Fibroblast of the aortic adventitia (primary cell): ENCODE measurements at places on chromosomes 6 and 20. TPM values are rescaled to one million over a fixed set of nuclear protein-coding genes. Genes with fewer than 3 reads are reported as not detected.
A peak's percentile ranks its signal among the peaks of the same experiment; 100 is the strongest.

- peak; percentile 56 for DNase-seq
These were observed at the start of gene SLC35B2 for GRCh38 chr6:44257025-44257752. Gene SLC35B2 (minus strand): TSS chr6:44257528. CDS start chr6:44257410, 118 bp downstream.

- peak; percentile 100 for DNase-seq
These were observed 14.2 kb downstream of the TRAF3IP2 start for GRCh38 chr6:111591370-111591900.

DNA sequence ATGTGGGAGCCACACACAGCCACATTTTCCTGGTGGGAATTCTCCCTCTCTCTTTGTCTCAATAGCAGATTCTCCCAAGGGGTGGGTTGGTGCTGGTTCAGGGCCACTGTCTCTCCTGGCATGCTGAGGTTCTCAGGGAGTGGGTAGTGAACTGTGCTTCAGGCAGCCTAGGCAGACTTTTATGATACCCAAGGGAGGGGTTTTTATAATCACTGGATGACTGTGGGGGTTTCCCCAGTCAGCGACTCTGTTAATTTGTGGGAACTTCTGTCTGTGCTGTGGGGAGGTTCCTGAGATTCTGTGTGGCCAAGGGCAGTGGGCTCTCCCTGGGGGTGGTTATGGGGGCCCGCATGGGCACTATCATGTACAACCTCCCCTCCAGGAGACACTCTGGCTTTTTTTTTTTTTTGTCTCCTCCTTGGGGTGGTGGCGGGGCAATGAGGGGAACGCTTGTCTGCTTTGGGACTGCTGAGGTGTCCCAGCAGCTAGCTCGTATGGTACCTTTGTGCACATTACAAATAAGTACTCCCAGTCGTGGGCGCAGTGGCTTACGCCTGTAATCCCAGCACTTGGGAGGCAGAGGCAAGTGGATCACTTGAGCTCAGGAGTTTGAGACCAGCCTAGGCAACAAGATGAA, 10.0 kb downstream of the PTK7 start:
- DNase-seq: no peak

Gene GRM4
- 0.08 TPM in 1 of 2 replicates, not detected in the other for total RNA-seq

GRCh38 chr6:109977791-109978173, 329 bp upstream of the GPR6 start:
- no peak for DNase-seq

- DNase-seq: peak; percentile 58
These were observed 29.4 kb upstream of the TAGAP start for GRCh38 chr6:159074120-159074684.

DNA sequence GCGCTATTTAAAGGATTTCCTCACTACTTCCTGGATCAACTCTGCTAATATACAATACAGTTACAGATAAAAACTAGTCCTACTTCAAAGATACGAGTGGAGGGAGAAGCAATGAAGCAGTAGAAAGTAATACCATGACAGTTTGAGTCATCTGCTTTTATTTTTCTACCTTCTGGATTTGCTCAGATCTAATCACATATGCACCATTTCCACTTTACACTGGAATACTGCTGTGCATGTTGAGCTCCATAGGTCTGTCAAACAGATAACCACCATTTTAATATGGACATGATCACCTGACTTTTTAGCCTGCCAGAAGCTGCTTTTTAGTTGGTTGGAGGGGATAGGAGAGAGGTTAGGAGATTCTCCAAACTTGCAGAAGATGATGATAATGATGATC, 92.5 kb downstream of the MMUT start:
- DNase-seq: no peak

GRCh38 chr6:29005183-29005885, at the start of gene ZNF311:
Gene ZNF311 (minus strand): TSS chr6:29005315. CDS start chr6:29003954, 1,361 bp downstream.
- peak; percentile 64 for DNase-seq

GRCh38 chr6:19024737-19025136, 637.6 kb downstream of the RNF144B start:
- peak; percentile 42 for DNase-seq

DNA sequence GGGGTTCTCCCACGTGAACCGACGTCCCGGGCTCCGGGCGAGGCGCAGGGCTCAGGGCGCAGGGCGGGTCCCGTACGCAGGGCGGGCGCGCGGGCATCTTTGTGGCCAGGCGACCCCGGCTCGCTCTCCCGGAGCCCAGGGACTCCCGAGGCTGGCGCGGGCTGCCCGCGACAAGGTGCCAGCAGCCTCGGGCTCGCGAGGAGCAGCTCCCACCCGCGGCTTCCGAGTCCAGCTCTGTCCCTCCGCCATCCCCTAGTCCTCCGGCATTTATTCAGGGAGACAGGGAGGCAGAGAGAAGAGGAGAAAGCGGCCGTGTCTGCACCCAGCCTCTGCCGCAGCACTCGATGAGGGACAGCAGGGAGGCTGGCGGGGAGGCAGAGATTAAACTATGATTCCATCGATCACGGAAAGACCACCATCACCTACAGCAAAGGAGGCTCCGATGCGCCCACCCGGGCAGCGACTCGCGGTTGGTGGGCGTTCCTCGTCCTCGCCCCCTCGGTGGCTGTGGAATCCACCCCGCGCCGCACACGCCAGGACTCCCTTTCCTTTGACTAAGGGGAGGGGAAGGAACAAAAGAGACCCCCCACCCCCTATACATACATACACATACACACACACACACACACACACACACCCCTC, 1.1 kb downstream of the RGS17 start:
- DNase-seq: peak; percentile 25

- DNase-seq: peak; percentile 95
These were observed 828 bp upstream of the DSTN start for GRCh38 chr20:17568972-17569521.

GRCh38 chr6:38799529-38800184, 84.5 kb downstream of the DNAH8 start:
- DNase-seq: no peak

DNA sequence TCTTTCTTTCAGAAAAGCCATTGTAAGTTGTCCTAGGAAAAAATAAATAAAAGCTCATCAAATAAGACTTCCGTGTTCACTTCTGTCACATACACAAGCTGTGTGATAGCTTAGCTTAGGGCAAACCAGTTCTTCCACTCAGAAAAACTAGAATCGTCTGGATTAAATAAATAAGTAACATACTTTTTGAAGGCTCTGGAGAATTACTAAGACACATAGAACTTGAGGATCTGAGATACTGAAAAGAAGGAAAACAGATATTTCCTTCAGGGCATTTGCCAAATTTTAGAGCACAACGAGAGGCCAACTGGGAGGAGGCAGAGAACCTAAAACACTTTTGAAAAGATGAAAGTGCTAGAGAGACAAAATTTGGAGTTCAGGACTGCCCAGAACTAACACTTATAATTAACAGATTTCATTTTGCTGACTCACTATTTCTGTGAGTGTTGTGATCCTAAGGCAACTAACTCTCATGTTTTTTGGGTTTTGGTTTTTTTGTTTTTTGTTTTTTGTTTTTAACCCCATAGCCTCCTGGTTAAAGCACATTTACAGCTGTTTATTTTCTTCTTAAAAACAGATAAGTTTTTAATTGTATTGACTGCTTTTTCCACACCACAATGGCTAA, 38.7 kb upstream of the THEMIS start:
- DNase-seq: peak; percentile 63

- DNase-seq: no peak
These were observed 219.9 kb downstream of the ALDH8A1 start for GRCh38 chr6:134730013-134730412.

GRCh38 chr6:137550535-137550934, 56.3 kb upstream of the OLIG3 start:
- DNase-seq: no peak

GRCh38 chr6:27374824-27375612, 13.5 kb upstream of the ZNF391 start:
- DNase-seq: peak; percentile 43

DNA sequence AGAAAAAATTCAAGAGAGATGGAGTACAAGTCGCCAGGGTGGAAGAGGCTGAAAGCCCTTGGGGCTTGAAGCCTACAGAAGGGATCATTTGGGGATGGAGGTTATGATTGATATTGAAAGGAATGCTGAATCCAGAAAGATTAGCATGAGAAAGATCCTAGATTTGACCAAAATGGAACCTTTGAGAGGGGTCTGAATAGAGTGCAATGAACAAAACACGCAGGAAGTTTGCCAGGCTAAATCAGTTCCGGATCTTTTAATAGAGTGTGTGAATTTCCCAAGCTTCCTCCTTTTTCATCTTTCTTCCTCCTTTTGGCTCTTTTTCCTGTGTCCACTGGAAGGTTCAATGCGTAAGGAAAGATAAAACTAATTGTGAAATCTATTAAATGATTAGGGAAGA, 15.3 kb downstream of the IPCEF1 start:
- no peak for DNase-seq

Gene TMEM63B
- 7.2 and 20.7 TPM in 2 replicates for total RNA-seq

Gene APCDD1L
- total RNA-seq: 1.6 and 20.8 TPM in 2 replicates

DNA sequence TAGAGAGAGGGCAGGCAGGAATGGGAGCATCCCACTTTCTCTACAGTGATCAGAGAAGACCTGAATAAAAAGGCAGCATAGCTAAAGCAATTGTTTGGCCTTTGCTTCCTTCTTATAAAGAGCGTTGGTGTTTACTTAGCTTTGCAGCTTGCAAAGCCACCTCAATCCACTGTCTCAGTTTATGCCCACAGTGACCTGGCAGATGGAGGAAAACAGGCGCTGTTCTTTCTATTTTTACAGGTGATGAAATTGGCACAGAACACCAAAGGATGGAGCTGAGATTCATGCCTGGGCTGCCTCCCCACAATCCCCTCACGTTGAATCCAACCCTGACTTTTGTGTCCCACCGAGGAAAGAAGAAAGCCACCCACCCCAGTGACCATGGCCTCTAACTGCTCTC, 130.5 kb downstream of the TTLL2 start:
- no peak for DNase-seq

Gene KCNS1
- total RNA-seq: 0.18 TPM in 1 of 2 replicates, not detected in the other

Gene VTA1
- total RNA-seq: 24.1 and 95.2 TPM in 2 replicates

DNA sequence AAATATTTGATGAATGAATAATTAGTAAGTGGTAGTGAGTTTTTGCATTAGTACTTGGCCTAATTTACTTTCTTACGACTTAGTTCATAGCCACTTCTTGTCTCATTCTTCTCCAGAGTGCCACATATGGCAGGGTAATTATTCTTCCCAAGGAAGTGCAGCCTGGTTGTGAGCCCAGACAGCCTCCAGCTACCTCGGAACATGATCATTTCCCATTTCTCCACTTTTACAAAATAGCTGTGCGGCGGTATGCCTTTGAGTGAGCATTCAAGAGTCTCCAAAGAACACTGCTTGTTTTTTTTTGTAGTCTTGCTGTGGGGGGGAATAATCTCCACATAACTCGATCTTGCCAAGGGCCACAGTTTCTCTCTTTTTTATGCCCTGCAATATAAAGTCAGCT, 765.0 kb downstream of the HDGFL1 start:
- no peak for DNase-seq

Gene PABPC1L
- total RNA-seq: 7.9 and 13.8 TPM in 2 replicates

- peak; percentile 92 for DNase-seq
These were observed 130.5 kb downstream of the CEBPB start for GRCh38 chr20:50320901-50321796.

DNA sequence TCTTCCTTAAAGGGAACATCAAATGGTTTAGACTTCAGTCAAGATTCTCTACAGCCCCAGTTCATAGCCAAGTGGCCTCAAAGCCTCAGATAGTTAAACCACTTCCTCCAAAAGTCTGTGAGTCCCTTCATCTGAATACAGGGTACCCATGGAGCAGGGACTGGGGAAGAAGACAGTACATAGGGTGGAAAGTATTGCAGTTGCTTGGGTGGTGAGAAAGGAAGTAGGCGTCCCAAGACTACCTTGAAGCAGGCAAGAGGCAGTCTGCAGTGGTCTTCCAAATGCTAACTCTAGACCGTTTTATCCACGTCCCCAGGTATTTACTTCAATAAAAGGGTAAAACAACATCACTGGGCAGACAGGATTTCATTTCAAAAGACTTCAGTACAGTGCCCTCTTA, 2.0 kb downstream of the FYN start:
- peak; percentile 34 for DNase-seq

DNA sequence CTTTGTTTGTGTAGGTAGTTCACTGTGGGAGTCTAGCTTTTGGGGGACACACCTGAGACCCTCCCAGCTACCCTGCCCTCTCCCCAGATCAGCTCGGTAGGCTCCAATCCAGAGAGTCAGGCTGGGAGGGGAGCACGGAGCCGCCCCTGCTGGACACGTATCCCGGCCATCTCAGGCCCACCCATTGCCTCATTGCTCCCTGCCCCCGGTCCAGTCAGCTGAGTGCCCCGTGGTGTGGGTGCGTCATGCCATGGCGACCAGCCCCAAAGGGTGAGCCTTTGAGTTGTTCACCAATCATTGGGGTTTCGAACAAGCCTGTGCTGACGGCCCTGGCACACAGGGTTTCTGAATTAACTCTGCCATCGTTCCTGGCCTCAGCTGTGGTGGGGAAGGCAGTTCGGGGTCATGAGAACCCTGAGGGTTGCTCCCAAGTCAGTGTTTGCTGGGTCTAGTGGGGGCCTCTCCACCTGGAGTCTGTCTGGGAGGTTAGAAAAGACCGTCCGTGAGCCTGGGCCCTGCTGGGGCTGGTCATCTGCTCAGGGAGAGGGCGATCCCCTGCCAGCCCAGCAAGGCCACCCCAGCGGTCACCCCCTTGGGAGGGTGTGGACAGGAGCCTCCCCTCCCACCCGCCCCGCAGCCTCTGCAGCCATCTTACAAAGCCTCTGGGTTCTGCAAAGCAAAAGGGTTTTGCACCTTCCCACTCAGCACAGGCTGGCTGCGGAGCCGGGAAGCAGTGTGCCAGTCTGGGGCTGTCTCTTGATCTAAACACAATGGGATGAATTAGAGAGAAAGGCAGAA, 34.5 kb downstream of the NTSR1 start:
- DNase-seq: no peak

GRCh38 chr6:79895382-79896074, 51.8 kb downstream of the ELOVL4 start:
- no peak for DNase-seq

- DNase-seq: no peak
These were observed 6.5 kb downstream of the CABLES2 start for GRCh38 chr20:62400541-62400940.

Gene STX7
- 21.9 and 49.7 TPM in 2 replicates for total RNA-seq

Gene AVP
- not detected in 2 replicates for total RNA-seq

DNA sequence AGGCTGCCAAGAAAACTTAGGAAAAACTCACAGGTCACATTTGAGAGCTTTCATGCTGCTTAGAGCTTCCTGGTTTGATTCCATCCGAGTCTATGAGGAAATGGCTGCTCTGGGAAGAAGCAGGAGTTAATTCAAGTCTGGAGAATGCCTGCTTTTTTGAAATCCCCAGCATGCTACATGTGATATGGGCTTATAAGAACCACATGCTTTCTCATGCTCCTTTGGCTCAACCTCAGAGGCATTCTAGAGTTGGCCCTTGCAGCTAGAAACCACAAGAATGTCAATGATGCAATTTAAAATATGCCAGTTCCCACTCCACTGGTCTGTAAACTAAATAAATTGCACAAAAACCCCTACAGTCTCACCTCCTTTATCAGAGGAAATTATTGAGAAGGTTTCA, 142.9 kb upstream of the OLIG3 start:
- DNase-seq: peak; percentile 100

- peak; percentile 84 for DNase-seq
These were observed 296.7 kb downstream of the CDH26 start for GRCh38 chr20:60254901-60255411.
